ENCODE measurements at places on chromosomes 4 and X. TPM values are rescaled to one million over a fixed set of nuclear protein-coding genes. Genes with fewer than 3 reads are reported as not detected.
A peak's percentile ranks its signal among the peaks of the same experiment; 100 is the strongest.

DNA sequence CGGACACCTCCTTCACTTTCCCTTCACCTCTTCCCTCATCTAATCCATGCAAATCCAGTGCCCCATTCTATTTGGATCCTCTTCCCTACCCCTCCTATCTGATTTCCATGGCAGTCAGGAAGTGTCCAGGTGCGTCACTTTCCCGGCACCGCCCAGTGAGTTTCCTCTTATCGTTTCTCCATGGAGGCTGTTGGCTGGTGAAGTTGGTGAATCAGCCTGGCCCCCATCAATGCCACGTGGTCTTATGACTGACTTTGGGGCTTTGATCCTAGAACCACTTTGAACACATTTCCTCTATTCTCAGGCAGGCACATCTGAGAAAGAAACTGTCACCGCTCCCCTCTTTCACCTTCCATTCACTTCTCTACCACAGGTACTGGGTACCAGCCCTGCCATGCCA is 137.8 kb downstream of the CEP135 start:
- DNase-seq: no peak

DNA sequence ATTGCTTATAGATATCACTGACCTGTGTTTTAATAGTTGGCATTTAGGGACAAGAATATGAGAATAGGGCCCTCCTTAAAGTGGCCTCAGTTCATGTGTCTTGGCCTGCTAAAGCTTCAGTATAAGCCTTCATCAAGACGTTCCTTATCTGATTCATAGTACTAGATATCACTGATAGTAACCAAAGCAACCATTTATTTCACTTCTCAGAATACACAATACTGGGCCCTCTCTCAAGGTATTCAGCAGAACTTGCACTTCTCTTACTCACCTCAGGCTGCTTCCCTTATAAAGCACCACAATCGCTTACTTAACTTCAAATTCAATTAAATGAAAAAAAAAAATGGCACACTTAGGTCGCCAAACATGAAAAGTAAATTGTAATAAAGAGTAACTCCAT is 259.4 kb upstream of the PCDH7 start:
- DNase-seq: no peak

DNA sequence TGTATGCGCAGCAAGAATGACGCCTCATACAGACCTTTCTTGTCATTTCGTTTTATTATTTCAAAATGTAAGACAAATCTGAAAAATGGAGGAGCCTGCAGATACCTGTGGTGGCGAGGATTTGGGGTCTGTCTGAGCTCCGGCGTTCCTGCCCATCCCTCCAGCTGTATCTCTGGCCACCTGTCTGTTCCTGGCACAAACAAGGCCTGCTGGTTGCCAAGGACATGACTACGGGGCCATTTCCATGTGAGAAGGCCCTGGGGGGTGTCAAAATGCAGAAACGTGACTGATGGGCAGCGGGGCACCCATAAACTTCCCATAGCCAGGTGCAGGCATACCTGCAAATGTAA is 591 bp upstream of the TSPAN7 start:
- no peak for DNase-seq

DNA sequence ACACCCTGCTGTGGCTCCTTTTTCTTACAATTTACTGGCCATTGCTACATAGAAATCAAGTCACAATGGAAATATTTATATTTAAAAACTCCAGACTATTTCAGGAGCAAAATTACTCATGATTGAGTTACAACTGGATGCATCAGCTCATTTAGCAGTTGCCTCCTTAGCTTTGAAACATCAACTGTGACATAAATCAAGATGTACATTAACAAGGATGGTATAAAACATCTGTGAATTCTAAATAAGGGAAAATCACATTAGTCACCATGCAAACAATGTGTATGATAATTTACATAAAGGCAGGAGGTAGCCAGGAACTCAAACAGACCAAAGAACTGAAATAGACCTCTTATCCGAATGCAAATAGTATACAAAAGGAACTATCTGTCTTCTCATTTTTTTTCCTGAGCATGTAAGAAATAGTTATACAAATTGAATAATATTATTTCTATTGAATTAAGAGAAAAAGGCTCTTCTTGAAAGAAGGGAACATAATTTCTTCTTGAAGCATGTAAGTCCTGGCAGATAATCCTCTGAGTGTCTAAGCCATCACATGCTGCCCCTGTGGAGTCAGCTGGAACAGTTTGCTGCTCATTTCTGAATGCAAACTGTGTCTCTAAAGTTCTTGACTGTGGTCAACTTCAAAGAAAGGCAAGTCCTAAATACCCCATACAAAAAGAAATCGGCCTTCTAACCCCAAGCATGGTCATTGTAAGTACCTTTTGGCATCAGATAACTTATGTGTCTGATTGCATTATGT is 151.2 kb downstream of the NAA11 start:
- no peak for DNase-seq

DNA sequence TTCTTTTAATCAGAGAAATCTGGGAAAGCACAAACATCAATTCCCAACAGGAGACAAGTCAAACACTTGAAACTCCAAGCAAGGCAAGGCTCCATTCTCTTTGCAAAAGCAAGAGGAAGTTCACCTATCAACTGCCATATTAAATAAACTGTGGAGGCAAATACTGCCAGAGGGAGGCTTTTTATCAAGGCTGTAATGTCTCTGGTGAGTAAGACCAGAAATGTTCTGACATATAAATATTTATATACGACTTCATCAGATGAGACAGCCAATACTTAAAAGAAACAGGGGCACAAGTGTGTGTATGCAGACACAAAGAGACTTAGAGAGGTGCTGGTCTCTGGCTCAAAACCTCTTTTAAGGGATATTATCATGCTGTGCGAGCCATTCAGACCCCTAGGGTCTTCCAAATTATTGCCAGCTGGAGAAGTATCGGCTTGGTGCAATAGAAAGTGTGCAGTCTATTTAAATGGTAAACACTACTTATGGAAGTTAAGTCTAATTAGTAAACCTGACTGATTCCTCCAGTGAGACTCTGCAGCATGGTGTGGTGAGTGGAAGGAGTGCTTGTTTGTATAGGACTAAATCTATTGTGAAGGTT is 24.4 kb downstream of the DCX start:
- no peak for DNase-seq

- no peak for DNase-seq
Measured at GRCh38 chr4:137389911-137390520, 142.3 kb downstream of the PCDH18 start.

GRCh38 chr4:42671431-42672194 is 14.7 kb upstream of the ATP8A1 start:
- DNase-seq: no peak

DNA sequence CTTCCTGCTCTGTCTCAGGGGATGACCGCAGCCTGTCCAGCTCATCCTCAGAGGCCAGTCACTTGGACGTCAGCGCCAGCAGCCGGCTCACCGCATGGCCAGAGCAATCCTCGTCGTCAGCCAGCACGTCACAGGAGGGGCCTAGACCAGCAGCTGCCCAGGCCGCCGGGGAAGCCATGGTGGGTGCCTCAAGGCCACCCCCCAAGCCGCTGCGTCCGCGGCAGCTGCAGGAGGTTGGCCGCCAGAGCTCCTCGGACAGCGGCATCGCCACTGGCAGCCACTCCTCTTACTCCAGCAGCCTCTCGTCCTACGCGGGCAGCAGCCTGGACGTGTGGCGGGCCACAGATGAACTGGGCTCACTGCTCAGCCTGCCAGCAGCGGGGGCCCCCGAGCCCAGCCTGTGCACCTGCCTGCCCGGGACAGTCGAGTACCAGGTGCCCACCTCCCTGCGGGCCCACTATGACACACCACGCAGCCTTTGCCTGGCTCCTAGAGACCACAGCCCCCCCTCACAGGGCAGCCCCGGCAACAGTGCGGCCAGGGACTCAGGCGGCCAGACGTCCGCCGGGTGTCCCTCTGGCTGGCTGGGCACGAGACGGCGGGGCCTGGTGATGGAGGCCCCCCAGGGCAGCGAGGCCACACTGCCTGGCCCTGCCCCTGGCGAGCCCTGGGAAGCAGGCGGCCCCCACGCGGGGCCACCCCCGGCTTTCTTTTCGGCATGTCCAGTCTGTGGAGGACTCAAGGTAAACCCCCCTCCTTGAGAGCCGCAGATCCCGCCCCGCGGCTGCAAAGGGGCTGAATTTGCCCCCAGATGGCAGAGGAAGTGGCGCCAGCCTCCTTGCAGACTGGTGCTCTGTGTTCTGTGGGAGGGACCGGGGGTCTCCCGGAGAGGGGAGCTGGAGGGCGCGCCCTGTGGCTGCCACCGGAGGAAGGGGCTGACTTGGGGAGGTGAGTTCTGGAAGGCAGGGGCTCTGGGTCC is 29.9 kb downstream of the DOK7 start:
- no peak for DNase-seq

DNA sequence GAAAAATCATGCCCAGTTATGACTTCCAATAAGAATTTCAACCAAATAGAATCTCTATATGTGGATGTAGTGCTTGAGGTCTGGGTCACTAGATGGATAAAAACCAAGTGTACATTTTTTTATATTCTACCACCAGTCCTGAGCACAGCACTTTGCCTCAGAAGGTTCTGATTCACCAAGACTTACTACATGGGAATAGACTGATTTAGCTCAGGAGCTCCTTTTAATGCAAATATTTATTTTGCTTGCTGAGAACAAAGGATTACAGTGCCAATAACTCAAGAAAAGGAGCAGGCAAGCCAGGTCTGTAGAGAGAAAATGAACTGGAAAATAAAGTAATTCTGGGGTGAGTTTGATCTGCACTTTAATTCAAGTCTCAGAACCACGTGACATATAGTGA is 6.4 kb upstream of the XK start:
- DNase-seq: no peak

DNA sequence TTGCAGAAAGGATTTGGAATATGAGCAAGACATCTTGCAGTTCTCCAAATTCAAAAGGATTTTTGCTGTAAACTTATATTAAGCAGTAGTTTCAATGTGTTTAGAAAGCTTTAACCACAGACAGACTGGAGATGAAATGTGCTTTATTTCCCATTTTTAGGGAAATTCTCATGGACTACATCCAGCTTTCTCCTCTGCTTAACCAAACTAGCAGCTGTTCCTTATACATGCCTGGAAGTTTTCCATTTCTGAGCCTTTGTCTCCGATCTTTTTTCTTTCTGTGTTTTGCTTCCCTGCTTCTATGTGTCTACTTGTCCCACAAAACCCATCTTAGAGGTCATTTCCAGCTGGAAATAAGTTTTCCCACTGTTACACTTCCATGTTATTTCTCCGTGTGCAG is 41.6 kb downstream of the TMA16 start:
- DNase-seq: no peak

- DNase-seq: no peak
Measured at GRCh38 chr4:54746218-54746617, 88.5 kb downstream of the KIT start.

- no peak for DNase-seq
Measured at GRCh38 chr4:7001271-7001670, 41.9 kb upstream of the TADA2B start.

- no peak for DNase-seq
Measured at GRCh38 chrX:11666164-11666563, 444 bp upstream of the ARHGAP6 start.

DNA sequence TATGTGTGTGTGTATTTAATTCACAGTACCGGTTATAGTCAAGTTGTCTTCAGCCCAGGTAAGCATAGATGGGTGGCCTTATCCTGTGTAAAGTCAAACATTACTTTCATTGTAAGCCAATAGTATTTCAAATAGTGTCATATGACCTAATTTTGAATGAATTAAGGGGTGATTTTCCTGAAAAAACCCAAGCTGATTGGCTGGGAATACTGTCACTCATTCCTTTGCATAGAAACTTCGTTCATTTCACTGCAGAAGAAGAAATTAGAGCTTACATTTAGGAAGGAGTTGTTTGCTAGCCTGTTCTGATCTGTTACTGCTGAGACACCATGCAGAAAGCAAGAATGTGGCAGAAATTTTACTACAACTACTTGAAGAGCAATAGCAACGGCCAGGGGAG is 45.4 kb downstream of the SMARCAD1 start:
- DNase-seq: no peak

DNA sequence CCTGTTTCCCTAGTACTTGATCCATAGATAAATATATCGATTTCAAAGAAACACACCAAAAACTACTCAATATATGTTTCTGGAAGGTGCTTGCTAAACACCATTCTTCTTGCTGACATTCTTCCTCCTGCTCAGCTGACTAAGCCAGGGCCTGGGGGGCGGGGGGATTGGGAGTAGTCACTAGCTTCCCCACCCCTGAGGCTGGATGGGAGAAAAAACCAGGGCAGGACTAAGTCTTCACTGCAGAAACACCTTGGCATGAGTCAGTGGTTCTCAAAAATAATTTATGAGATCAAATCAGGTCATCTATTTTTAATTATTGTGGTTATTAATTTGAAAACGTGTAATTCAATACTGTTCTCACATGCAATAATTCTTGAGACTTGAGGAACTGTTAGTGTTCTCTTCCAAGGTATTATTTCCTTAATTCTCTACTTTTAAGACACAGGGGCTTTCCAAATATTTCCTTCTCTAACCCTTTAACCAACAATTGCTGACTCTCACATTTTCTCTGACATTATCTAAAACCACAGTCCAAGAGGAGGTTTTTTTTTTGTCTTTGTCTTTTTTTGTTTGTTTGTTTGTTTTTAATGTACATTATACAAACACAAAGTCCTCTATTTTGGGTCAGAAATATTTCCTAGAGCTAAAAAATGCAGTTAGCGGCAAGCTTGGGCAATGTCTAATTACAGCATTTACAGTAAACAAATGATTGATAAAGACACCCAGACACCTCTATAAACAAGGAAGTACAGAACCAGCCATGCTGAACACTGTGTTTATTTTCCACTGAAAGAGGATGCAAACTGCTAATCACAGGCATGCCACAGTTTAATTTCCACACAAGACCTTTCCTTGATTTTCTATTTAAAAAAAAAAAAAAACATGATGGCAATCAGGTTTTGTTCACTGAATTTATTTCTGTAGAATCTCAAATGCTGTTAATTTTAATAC is 120.3 kb upstream of the USP9X start:
- DNase-seq: no peak

- DNase-seq: no peak
Measured at GRCh38 chr4:175453456-175453855, 358.6 kb downstream of the GPM6A start.

- peak; percentile 19 for DNase-seq
Measured at GRCh38 chrX:40132751-40133150, 35.0 kb upstream of the BCOR start.

- no peak for DNase-seq
Measured at GRCh38 chr4:89100853-89101252, 10.5 kb upstream of the TIGD2 start.

Gene SATL1
- 0.22 TPM for polyA plus RNA-seq

Gene VCX3A
- polyA plus RNA-seq: 0.10 TPM

Gene BCORL1
- 18.2 TPM for polyA plus RNA-seq

Gene SASH3
- 11.4 TPM for polyA plus RNA-seq

Gene VCX2
- polyA plus RNA-seq: not detected

Gene EPGN
- 0.12 TPM for polyA plus RNA-seq

Gene MAGEE1
- 2.3 TPM for polyA plus RNA-seq

All from large intestine (tissue), 12 donors.